ENCODE measurements at places on chromosomes 5 and 9.

- DNase-seq, result no peak
These were observed 79.0 kb downstream of the FBXW11 start for GRCh38 chr5:171927345-171927941.

DNA sequence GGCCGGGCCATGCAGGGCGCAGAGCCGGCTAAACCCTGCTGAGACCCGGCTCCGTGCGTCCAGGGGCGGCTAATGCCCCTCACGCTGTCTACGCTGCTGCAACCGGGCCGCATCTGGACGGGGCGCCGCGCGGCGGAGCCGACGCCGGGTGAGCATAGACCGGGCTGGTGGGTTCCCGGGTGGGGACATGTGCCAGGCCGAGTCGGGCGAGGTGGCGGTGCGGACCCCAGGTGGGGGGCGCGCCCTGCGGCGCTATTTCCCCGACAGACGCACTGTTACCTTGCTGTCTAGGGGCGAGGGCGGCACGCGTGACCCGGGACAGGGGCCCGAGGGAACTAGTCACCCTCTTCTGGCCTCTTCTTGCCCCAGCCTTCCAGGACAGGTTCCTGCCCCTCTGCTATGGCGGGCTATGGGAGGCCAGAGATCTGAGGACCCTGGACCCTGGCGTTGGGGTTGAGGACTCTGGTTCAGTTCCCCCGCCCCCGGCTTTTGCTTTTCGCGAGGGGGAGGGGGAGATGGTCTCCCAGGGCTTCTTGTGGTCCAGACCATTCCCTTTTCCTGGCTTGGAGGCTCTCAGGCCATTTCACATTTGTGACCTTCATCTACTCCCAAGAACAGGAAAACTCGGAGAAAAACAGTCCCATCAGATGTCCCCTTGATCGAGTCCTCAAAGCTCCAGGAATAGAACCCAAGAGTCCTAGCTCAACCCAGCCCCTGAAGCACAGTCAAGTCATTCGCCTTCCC lies 536 bp downstream of the SLC27A4 start:
- DNase-seq, result no peak

GRCh38 chr5:93595420-93596147 lies 12.6 kb downstream of the NR2F1 start:
- peak; percentile 75 for DNase-seq

- peak; percentile 39 for DNase-seq
These were observed 128.1 kb downstream of the STARD4 start for GRCh38 chr5:111384220-111384619.

DNA sequence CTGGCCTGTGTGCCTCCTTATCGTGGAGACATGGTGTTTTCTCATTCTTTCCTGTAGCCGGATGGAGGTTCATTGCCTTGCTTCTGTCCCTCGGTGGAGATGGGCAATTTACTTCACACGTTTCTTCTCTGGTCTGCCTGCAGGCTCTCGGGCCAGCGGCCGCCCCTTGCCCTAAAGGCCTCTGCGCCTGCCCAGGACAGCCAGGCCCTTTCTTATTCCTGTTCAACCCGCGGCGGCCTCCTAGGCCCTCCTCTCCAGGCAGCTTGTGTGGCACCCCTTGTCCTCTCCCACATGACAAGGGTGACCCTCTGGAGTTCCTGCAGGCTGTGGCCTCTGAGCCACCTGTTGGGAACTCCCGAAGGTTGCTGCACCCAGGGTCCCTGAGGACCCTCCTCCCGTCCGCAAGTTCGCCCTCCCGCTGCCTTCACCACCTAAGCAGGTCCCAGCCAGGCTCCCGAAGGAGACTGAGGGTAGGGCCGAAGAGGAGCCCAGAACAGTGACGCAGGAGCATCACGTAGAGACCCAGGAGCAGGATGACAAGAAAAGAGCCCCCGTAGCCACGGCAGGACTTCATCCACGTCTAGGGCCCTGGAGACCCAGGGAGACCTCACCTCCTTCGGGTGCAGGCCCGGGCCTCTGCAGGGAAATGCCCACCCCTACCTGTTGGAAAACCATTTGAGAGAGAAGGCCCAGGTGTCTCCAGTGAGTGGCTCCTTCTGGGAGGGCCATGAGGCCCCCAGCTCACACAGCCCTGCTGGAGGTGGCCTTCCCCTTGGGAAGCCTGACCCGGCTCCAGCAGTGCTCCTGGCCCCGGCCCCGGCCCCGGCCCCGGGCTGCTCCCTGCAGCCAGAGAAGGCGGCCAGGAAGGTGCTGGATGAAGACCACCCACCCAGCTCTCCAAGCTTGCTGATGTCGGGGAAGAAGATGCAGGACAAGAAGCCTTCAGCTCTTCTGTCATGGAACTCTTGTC lies 291.4 kb downstream of the TLE4 start:
- no peak for DNase-seq

DNA sequence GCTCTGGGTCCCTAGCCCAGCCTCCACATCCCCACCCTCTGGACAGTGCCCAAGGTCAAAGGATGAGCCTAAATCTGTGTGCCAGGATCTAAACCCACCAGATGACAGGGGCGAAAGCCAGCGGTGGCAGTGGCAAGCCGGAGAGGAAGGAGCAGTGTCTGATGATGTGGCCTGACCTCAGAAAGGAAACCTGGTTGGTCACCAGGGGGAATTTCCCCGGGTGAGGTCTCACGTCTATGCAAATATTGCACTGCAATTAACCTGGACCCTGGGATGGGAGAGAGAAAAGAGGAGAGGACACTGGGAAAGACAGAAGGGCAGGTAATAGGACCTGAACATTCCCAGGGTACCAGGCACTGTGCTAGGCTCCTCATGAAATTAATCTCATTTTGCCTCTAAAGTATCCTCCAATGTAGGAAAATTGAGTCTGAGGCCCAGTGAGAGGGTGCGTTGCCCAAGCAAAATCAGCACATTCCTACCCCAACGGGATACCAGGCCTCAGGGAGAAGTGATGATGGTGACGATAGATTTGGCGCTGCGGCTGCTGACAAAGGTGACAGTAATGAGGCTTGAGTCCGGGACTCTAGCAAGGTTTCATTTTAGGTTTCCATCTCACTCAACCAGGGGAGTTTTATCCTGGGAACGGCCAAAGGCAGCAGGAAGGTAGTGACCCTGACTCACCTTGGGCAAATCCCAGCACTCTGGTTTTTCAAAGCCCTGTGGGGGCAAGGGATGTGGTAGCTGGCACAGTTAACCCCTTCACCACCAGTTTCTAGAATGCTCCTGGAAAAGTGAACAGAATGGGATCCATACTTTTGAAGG lies 13.4 kb upstream of the TNIP1 start:
- peak; percentile 36 for DNase-seq

DNA sequence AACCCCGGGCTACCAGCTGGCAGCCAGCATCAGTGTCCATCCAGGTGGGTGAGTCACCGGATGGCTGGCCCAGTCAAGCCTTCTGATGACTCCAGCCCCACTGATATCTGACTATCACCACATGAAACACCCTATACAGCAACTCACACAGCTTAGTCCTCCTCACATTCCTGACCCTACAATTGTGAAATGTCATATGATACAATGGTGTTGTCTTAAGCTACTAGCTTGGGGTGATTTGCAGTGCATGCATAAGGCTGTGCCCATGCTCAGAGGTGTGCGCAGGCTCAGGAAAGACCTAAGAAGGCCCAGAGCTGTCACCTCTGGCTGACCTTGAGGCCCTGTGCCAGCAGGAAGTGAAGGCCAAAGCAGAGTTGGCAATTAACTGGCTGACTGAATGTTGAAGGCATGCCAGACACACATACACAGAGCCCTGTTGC lies 21.5 kb upstream of the SEMA4D start:
- no peak for DNase-seq

DNA sequence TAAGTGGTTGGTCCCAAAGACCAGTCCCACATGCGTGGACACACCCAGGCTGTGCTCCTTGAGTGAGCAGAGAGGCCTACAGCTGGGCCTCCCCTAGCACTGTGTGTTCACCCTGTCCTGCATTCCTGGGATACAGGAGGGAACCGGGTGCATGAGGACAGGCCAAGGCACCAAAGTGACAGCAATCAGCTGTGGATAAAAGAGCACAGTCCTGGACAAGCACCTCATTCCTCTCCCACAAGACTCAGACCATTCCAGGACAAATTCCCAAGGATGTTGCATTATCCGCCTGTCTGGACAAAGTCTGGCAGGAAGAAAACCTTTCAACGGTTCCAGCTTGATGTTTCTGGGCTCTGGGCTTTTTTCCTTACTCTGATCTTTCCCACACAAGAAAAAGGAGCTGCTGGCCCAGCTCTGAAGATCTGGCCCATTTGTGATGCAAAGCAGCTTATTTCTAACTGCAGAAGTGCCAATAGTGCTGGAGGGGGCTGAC lies 273.2 kb downstream of the ENC1 start:
- DNase-seq, result no peak

GRCh38 chr9:121771851-121772599 lies 120.6 kb downstream of the DAB2IP start:
- no peak for DNase-seq

- no peak for DNase-seq
These were observed 345.5 kb upstream of the PTGER4 start for GRCh38 chr5:40334242-40334635.

DNA sequence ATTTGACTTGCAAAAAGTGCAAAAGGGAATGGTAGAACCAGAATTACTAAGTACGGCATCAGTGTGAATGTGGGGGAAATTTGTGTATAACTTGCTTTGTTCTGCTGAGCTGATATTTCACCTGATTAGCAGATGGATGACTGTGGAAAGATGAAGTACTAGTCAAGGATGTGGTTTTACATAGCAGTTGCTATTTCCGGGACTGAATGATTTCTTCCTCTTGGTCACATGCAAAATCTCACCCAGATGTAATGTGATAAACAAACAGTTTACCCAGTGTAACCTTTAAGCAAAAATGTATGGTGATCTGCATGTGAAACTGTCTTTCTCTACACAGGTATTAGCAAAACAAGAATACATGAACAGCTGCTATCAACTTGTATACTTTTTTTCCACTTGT lies 46.1 kb downstream of the DCP2 start:
- no peak for DNase-seq

DNA sequence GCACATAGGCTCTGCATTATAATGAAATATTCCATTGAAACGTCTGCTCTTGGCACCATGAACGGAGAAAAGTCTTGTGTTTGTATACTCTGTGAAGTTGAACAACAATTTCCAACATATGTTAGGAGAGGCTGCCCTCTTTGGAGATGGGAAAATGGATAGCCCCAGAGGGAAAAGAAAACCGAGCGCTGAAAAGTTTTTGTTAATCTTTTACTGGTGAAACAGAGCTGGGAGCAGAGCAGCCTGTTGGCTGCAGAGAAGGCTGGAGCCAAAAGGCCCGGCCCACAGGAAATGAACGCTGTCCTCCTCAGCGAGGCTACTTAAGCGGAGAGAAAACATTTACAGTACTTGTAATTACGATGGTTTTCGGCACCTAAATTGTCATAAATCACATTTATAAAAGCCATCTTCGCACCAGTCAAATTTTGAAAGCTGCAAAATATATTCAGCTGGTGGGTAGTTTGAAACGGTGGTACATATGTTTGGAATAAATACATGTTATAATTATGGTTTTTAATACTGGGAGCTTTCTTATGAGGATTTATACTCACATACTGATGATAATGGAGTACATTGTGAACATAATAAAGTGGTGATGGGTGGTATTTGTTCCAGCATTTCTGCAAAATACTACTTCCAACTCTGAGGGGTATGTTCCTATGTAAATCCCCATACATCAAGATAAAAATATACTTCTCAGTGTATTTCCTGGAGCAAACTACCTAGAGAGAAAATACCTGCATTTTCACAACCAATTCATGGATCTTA lies 129.6 kb upstream of the CNTLN start:
- DNase-seq, result no peak

GRCh38 chr9:19409401-19410194 lies 789 bp downstream of the ACER2 start:
- DNase-seq, result peak; percentile 23

All from cerebellar cortex (tissue), 1 donor.